ENCODE measurements at places on chromosomes 1 and 21.

DNA sequence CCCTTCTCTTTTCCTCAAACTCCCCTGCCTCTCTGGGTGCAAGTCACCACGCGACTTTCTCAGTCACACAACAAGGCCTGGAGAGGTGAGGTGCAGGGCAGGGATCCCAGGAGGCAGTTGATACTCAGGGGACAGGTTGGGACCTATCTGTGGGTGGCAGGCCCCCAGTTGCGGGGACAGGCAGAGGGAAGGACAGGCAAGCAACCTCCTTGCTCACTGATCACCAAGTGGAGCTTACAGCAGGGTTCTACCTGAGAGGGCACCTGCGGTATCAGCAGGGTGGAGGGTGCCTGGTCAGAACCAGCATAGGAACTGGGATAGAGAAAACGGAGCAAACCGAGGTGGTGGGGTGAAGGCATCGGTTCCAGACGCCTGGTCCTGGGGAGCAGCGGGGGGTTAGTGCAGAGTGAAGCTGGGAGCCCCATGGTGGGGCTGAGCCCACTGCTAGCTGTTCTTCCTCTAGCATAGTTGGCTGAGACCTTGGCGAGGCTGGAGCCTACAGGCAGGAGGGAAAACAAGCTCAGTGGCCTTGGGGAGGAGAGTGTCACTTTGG, 24.4 kb upstream of the TENT5C start:
- DNase-seq, result no peak

- DNase-seq, result peak; percentile 44
Measured at GRCh38 chr1:184753608-184754475, 816 bp downstream of the EDEM3 start.

GRCh38 chr1:25031966-25032667, 102.0 kb upstream of the RUNX3 start:
- peak; percentile 34 for DNase-seq

DNA sequence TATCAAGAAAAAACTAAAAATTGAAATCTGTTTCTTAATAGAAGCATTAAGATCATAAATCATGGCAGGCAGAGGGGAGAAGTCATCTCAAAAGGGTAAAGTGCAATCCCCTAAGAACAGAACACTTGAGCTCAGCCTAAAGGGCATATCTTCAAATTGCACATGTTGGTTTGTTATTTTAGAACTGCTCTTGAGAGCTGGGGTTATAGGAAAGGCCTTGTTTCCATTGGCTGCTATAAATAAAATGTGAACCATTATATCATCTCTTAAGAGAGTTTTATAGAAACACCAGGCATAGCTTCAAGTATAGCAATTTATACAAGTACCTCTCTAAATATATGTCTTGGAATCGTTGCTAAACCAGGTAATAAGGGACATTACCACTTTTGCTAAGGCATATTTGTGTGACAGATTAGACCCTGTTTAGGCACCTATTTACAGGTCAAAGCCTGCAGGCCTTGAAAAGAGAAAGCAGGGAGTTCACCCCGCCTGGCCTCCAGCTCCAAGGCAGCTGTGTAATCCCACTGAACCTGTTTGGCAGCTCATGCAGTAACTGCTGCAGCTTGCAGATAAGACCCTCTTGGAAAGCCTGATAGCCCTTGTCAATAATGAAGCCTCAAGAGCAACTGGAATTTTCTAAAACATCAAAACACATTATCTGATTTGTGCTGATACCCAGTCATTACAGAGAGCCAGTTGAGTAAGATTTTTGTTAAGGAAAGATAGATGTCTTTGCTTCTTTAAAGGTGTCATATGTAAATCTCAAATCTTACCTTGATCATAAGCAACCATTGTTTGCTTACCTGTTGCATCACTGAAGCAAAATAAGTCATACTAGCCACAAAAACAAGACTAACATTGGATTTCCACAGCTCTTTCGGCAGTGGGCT, 24.2 kb upstream of the SYDE2 start:
- no peak for DNase-seq

- DNase-seq, result peak; percentile 62
Measured at GRCh38 chr1:171742577-171742922, 685 bp upstream of the VAMP4 start.

DNA sequence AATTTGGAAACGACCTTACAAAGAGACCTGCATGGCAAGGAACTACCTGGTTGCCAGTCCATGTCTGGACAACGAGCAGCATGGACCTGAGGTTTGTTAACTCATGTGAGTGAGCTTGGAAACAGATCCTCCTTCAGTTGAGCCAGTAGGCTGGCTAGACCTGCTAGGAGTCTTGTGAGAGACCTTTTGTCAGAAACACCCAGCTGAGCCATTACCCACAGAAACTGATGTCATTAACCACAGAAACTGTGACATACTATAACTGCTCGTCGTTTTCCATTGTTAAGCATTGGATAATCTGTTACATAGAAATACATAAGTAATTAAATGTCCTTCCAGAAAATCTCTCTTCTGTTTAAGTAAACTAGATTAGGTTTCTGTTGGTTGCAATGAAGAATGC, 211.1 kb upstream of the C21orf91 start:
- DNase-seq, result no peak

GRCh38 chr1:40720493-40720892, 29.0 kb downstream of the NFYC start:
- no peak for DNase-seq

DNA sequence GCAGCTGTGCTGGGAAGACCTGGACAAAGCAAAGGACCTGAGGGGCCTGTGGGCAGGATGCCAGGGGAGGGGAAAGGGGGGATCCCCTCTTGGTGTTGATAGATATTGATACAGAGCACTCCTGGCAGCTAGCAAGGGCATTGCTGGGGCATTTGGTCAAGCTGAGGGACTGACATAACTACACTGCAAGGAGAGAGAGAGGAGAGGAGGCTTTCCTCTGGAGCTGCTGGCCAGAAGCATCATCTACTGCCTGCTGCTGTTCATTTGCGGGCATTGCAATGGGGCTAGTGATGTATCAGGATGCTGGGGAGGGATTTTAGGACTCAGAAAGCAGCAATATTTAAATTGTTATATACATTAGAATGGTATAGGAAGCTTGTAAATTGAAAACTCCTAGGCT, 142.0 kb downstream of the ZNF648 start:
- no peak for DNase-seq

- no peak for DNase-seq
Measured at GRCh38 chr1:18066576-18066975, 41.0 kb upstream of the IGSF21 start.

- DNase-seq, result no peak
Measured at GRCh38 chr1:158330391-158331105, 783 bp downstream of the CD1B start.

GRCh38 chr1:70504176-70504820, 93.2 kb downstream of the CTH start:
- DNase-seq, result peak; percentile 32

GRCh38 chr1:87521452-87521851, 192.8 kb downstream of the LMO4 start:
- DNase-seq, result no peak

GRCh38 chr1:198809247-198809646, 170.4 kb downstream of the PTPRC start:
- DNase-seq, result peak; percentile 40

GRCh38 chr21:34278451-34278850, 85.4 kb upstream of the KCNE2 start:
- no peak for DNase-seq

DNA sequence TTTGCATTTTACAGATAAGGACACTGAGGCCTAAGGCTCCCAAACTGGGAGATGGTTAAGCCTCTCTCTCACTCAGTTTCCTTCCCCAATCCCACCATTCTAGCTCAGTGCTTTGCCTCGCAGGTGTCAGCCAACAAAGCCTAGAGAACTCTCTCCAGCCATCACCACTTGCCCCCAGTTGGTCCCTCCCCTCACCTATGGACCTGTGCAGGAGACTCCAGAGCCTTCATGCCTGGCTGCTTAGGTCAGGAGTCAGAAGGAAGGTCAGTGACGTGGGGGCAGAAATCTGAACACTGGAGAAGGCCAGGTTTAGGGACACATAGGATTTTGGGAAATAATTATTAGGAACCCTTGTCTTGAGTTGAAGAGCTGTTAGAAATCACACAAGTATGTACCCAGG, 295.3 kb downstream of the PTPRU start:
- no peak for DNase-seq

DNA sequence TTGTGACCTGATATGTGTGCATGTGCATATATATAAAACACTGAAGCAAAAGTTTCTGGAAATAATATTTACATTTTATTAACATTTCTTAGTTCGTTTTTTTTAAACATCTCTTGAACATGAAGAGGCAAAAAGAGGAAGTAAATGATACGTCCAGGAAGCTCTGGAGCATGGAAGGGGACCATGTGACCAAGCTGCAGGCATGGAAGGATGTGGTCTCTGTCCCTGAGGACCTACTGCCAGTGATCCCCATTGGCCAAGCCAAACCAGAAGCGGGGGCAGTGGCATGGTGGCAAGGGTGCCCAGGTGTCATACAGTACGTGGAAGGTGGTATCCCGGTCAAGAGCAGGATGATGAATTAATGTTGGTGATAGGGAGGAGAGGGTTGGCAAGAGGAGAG, 268.3 kb upstream of the PROX1 start:
- no peak for DNase-seq

DNA sequence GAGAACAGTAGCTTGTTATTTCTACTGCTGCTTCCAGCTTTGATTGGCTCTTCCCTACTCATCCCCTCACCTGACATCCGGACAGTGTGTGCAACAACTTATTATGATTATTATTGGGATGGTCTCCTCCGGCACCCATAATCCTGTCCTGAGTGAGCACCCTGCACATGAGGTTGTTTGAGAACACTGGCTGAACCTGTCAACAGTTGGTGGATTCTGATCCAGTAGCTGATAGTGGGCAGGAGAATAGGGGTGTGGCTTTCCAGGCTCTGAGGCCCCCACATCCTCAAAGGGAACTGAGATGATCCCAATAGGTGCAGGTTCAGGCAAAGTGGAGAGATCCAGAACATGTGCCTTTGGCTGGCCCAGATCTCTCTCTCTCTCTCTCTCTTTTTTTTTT, 60.5 kb downstream of the RUNX1 start:
- no peak for DNase-seq

DNA sequence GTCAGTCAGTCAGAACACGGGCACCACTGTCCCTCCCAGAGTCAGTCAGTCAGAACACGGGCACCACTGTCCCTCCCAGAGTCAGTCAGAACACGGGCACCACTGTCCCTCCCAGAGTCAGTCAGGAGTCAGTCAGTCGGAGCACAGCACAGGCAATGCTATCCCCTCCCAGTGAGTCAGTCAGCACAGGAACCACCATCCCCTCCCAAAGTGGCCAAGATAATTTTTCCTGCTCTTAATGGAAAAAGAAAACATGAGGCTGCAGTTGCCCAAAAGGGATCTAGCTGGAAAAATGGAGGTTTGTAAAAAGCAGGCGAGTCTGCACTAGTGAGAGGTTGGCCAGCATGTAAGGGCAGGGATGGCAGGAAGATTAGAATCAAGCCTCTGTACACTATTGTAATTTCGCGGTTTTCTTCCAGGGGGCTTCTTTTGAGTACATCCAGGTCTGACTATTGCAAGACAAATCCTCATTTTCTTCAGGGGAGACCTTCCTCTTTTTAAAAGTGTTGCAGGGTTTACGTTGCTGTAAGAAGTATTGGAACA, 213.8 kb downstream of the SIPA1L2 start:
- DNase-seq, result no peak

GRCh38 chr1:63828322-63829044, 54.7 kb downstream of the ROR1 start:
- no peak for DNase-seq

DNA sequence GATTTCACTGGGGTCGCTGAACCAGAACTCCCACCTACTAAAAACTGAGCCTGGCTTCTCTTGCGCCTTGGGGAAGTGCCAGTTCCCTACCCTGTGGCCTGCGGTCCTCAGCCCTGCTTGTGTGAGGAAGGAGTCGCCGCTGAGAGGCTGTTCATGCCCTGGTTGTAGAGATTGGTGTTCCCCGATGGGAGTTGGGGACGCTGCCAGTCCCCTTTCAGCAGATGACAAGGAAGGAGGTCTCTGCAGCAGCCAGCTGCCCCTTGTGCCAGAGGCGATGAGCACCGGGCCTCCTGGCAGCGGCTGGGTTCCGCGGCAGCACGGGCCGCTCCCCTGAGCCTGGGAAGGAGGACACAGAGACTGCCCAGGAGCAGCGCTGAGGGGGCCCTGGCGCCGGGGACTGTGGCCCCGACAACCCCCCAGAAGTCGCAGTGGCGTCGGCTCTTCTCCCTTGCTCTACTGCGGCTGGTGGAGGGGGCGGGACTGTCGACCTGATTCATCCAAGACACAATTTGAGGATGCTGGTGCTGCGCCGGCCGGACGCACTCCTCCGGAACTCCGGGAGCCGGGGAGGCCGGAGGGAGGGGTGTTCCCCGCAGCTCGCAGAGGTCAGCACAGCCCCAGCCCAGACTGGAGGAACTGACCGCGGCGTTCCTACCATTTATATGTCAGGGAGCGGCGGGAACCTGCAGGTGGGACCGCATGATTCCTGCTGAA, 12.0 kb upstream of the ADORA3 start:
- DNase-seq, result no peak

DNA sequence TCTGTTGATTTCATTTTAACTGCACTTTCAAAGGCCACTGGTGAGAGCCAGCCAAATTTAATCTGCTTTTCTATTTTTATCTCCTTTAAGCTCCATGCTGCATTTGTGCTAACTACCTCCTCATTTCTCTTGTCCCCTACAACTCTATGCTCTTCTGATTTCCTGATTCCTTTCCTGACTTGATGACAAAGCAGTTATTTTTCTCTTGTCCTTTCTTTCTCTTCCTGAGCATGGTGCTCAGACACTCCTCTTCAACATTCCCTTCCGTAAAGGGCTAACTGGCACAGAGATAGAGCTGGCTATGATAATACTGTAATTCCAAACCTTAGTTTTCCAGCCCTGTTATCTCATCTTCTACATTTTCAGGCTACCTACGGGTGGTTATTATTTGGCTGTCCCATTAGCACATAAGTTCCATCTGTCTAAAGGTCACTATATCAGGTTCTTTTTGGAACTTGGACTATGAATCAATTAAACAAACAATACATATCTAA, 6.8 kb upstream of the BCAS2 start:
- no peak for DNase-seq

DNA sequence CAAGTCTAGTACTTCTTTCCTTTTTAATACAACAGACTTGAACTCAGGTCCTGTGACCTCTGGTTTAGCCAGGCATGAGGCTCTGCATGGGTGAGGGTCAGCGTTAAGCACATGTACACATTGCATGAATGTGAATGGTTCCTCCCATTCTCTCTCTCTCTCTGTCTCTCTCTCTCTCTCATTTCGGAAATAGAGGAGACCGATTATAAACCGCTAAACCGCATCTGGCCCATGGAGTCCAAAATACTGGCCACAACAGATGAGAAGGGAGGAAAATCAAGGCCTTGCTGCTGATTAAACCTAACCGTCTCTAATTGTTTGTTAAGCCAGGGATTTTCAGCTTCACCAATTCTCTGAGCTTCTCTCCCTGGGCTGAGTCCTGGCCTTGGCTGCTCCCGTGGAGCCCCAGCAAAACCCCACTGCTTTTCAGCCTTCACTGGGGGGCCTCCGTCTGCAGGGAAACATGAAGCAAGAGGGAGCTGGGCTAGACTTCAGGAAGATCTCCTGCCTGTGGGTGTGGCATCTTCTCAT, 6.6 kb downstream of the RSPO1 start:
- no peak for DNase-seq
